ENCODE measurements at places on chromosomes 11 and 22.

DNA sequence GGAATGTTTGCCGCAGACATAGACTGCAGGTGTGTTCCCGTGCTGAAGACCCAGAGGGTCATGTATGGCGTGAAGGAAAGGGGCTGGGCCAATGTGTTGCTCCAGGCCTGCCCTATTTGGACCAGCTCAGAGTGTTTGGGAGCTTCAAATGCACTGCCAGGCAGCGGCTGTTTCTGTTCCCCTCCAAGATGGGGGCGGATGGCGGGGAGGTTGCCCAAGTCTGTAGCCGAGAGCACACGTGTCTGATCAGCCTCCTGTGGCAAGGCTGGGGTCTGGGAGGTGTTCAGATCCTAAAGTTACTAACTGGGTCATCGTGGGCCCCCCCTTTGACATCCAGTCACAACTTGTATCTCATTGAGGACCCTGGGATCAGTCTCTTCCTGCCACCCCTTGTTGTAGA lies 45.5 kb downstream of the CACNA1I start:
- H3K27me3 ChIP-seq, result no peaks in the 10 kb centered on the region
- H3K36me3 ChIP-seq, result no peaks in the 10 kb centered on the region
- H3K27ac ChIP-seq, result no peak overlapping the region
- H3K4me3 ChIP-seq, result no peak overlapping the region
- no peaks in the 10 kb centered on the region for H3K4me1 ChIP-seq

DNA sequence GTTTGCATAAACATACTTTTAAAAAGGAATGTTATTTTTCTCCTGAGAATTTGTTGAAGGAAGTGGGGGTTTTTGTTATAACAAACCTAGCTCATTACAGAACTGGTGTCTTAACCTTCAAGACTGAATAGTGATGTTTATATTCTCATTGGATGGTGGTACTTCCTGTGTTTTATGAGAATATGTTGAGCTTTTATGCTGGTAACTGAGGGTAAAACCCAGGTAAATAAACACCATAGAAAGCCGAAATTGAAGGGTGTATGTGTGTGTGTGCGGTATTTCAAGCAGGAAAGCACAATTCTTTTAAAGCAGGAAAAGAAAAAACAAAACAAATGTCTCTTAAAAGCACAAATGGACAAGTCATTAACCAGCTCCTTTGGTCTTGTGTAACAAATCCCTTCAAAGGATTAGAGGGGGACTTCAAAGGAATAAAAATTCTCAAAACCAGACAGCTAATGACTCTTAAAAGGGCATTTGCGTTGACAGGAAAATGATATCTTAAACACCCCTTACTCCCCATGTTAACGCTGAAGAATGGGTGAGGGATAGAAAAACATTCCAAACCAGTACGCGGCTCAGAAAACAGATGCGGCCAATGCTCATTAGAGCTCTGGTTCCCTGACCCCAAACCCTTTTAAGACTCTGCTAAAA lies 23.8 kb downstream of the LMO2 start:
- DNase-seq, result no peak
- H3K27ac ChIP-seq, result peak overlapping the region; percentile 35
- H3K4me1 ChIP-seq, result no peaks in the 10 kb centered on the region
- H3K27me3 ChIP-seq, result no peaks in the 10 kb centered on the region
- no peaks in the 10 kb centered on the region for H3K36me3 ChIP-seq

- no peaks in the 10 kb centered on the region for H3K27me3 ChIP-seq
- DNase-seq, result peak; percentile 41
- peaks cover 3% of the 10 kb centered on the region for H3K4me1 ChIP-seq
- H3K36me3 ChIP-seq, result no peaks in the 10 kb centered on the region
These were observed 28.4 kb downstream of the SHANK3 start for GRCh38 chr22:50701076-50701419.

DNA sequence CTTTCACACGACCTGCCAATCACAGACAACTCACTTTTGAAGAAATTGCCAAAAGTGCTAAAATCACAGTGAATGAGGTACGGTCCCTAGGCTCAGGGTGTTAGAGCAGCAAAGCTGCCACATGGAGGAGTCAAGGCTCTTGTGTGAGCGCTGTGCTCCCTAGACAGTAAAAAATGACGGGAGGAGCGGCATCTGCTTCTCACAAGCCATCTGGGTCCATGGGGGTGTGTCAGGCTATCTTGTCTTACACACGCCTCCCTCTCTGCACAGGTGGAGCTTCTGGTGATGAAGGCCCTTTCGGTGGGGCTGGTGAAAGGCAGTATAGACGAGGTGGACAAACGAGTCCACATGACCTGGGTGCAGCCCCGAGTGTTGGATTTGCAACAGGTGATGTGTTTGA lies 14.8 kb downstream of the PSMD13 start:
- no peak overlapping the region for H3K27ac ChIP-seq
- no peaks in the 10 kb centered on the region for H3K4me1 ChIP-seq
- no peak overlapping the region for H3K4me3 ChIP-seq
- no peaks in the 10 kb centered on the region for H3K27me3 ChIP-seq
- peaks cover 32% of the 10 kb centered on the region for H3K36me3 ChIP-seq

GRCh38 chr11:120146413-120147093 lies 8.6 kb upstream of the TRIM29 start:
- no peaks in the 10 kb centered on the region for H3K4me1 ChIP-seq
- H3K27ac ChIP-seq, result no peak overlapping the region
- H3K4me3 ChIP-seq, result no peak overlapping the region
- no peak for DNase-seq
